ENCODE measurements at places on chromosomes 6 and 20.
A peak's percentile ranks its signal among the peaks of the same experiment; 100 is the strongest.

- no peak for DNase-seq
These were observed 6.0 kb downstream of the CST7 start for GRCh38 chr20:24955045-24955444.

GRCh38 chr6:75419416-75419815 lies 74.2 kb downstream of the FILIP1 start:
- DNase-seq, result no peak

- DNase-seq, result no peak
These were observed 16.0 kb downstream of the LY86 start for GRCh38 chr6:6604566-6604965.

- DNase-seq, result no peak
These were observed 496.8 kb upstream of the JAG1 start for GRCh38 chr20:11170565-11170964.

DNA sequence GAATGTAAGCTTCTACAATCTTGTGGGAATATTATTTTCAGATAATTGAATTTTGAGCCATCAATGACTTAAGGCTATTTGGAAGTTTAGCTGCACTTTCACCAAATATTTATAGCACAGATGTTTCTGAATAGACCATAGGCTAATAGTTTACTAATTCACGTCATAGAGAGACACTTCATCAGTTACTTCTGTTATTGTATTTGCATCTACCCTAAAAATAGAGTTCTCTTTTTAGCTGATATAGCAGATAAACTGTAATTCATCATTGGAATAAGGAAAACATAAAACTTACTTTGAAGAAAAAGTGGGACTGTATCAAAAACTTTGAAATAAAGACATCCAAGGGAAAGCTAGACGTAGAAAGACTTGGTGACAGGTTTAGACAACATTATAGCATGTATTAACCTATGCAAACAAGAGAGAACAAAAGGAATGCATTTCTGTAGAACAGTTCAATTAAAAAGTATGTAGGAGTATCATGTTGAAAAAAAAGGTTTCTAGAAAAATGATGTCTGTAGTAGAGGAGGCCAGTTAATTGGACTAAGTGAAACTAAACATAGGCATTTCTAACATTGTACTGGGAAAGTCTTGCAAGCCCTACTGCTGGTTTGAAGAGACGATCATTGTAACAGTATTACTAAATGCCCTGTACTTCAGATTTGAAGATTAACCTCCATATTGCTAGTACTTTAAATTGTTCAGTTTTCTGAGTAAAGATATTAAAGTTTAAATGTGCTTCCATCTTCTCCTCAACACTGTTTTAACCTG lies 123.3 kb downstream of the ZFAND3 start:
- no peak for DNase-seq

GRCh38 chr20:24296477-24297261 lies 172.8 kb upstream of the SYNDIG1 start:
- peak; percentile 79 for DNase-seq

DNA sequence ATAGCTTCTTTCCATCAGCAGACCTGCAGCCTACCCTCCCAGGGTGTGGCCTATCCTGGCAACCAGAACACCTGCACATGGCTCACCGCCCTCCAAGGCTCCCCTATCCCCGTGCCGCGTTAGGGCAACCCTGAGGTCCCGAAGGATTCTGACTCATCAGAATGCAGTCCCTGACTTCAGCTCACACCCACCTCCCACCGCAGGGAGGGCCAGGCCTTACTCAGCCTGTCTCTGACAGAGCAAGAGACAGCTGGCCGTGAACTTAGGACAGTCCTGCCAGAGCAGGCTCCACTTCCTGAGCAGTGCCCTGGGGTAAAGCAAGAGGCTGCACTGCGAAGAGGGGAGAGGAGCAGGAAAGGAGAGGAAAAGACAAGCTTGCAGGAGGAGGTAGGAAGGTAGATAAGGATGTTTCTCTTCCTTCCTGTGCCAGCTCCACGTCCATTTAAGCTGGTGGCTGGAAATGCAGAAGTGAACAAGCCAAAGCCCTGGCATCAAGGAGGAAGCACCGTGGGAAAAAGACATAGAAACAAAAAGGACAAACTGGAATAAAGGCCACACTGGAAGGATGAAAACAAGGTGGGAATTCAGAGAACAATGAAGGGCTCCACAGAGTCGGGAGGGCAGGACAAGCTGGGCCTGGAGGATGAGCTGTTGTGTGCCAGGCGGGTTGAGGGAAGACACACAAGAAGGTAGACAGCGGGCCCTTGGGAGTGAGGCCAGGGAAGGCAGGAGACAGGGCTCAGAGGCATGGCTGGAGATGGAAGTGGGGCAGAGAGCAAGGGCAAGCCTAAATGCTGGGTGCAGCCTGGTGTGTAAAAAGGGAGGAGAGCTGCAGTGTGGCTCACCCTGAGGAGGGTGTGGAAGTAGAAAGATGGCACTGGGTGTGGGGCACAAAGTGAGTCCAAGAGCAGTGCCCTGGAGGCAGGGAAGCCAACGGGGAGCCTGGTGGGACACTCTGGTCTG lies 102.7 kb downstream of the SLC23A2 start:
- no peak for DNase-seq

DNA sequence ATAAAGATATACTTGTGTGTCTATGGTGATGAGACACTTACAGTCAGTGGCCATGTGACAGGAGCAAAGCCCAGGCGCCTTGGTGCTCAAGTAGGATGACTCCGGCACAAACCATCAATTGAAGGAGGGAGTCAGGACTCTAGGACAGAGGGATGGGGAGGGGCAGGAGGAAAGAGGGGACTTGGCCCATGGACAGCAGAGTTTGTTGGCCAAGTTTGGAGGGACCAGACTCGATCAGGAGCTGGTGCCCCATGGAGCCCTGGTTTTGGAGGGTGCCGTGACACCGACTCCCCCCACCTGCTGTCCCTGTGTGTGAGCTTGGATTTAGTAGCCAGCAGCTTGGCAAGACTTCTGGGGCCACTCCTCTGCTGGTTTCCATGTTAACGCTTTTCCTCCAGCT lies 66.1 kb downstream of the ADNP start:
- DNase-seq, result no peak

DNA sequence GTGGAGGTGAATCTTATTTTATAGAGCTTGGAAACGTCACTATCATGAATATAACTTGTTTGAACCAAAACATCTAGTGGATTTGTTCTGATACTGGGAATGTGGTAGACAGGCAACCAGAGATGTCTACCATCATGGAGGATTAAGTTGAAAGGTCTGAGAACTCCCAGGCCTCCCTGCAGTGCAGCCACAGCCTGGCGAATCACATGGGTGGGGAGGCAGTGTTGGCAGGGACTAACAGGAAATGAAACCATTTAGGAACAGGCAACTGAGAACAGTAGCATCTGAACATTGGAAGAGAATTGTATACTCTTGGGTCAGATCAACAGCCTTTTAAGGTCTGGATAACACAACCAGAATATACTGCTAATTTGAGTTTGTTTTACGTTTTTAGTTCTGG lies 22.3 kb upstream of the CEP162 start:
- DNase-seq, result no peak

- no peak for DNase-seq
These were observed 6.0 kb upstream of the LATS1 start for GRCh38 chr6:149723771-149724417.

GRCh38 chr6:29943053-29943966 lies 978 bp downstream of the HLA-A start:
- DNase-seq, result no peak

GRCh38 chr20:14830466-14830865 lies 493.1 kb upstream of the FLRT3 start:
- no peak for DNase-seq

GRCh38 chr6:45921691-45922281 lies 93.9 kb downstream of the CLIC5 start:
- no peak for DNase-seq

GRCh38 chr6:112690497-112691202 lies 343.5 kb downstream of the RFPL4B start:
- DNase-seq, result no peak

DNA sequence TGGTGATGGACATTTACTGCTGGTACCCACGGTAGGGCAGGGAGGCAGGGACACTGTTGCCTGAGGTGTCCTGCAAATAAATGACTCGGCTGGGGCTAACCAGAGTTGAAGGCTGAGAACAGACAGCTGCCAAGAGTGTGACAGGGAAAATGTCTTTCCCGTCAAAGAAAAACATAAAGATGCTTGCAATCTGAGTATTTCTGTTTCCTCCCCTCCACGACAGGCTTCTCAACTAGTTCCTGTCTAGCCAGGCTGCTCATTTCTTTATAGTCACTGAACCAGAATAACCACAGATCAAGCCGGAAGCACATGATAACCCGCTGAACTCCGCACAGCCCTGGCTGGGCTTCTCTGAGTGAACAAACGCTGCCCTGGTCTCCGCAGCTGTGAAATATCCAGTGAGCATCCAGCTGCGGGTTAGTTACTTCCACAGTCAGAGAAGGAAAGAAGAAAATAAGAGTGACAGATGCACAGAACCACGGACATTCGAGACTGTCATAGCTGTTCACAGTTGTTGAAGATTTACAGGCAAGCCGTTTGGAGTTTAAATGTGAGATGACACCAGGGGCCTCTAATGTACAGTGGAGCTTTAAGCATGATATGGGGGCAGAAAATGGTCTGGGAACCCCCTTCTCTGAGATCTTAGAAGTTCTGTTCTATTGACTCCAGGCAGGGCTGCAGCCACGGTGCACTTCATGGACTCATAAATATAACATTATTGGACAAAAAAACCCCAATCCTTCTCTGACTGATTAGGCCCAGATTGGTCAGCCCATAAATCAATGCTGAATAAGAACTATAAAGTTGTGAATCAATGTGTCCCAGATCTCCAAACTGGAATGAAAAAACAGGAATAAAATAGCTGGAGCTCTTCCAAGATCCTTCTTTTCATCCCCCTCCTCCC lies 299.9 kb upstream of the SUPT3H start:
- peak; percentile 90 for DNase-seq

GRCh38 chr6:89324304-89324703 lies 9.2 kb upstream of the GABRR2 start:
- no peak for DNase-seq

- DNase-seq, result no peak
These were observed 182.9 kb downstream of the MCHR2 start for GRCh38 chr6:99810942-99811620.

DNA sequence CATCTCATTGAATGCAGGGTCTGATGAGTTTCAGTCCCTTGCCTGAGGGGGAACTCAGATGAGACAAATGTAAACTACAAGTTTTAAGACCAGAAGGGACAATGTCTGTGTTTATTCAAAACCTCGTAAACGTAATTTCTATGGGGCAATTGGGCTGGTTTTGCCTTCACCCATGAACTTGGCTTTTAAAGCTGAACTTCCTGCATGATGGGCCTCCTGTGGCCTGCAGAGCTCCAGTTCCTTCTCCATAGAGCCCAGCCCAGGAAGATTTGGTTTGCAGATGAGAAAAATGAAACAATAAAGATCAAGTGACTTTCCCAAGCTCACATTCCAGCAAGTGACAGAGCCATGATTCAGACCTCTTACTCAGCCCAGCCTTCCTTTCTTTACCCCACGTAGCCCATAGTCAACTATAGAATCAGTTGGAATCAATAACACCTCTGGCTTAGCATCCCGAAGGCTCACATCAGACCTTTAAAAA lies 612.3 kb downstream of the UTRN start:
- DNase-seq, result no peak
